ENCODE measurements at places on chromosomes 4 and X.

- DNase-seq, result no peak
These were observed 130.1 kb downstream of the KLHL8 start for GRCh38 chr4:87090305-87090704.

DNA sequence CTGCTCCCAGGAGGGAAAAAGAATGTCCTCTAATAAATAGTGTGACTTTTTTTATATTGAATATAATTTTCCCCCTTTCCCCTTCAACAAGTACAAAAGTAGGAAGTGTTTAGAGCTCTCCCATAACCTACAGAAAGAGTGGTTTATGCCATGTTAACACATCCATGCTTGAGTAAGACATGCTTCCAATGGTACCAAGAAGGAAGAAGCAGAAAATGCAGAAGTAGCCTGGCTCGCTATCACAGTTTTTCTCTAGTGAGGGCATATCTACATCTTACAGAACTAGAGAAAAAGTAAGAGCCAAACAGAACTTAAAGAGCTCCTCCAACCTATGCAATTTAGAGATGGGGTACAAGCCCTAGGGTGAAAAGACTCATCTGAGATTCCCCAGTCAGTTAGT, 82.5 kb downstream of the ARHGEF9 start:
- no peak for DNase-seq

DNA sequence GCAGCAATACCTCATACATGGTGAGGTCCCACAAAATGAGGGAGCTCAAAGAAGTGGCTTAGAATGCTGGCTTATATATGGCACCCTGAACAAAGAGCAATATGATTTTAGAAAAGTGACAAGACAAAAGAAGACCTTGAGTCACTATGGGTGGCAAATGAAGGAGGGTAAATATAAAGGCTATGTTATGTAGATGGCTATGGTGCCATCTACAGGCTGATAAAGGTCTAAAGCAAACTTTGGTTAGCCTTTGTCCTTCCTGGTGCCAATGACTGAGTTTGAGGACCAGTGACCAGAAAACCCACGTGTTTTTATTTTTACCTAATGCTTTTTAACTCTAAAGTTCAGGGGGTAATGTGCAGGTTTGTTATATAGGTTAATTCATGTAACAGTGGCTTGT, 151.8 kb downstream of the CCNG2 start:
- DNase-seq, result peak; percentile 29

GRCh38 chr4:83738895-83739294, 203.0 kb downstream of the GPAT3 start:
- DNase-seq, result no peak

DNA sequence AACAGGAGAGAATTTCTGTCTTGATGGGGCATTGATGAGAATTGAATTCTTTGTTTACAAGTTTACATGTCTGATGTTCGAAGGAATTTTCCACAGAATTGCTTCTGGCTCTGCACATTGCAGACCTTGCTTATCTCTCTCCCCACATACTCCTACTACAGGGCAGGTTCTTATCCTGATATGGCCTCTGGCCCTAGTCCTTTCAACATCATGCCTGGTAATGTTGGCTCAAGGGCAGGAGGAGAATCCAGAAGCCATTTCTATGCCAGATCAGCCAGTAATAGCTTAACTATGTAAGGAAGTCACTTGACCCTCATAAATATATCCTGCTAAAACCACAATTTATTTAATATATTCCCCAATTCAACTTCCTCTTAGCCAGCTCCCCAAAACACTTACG, 24.3 kb upstream of the TSPAN5 start:
- no peak for DNase-seq

DNA sequence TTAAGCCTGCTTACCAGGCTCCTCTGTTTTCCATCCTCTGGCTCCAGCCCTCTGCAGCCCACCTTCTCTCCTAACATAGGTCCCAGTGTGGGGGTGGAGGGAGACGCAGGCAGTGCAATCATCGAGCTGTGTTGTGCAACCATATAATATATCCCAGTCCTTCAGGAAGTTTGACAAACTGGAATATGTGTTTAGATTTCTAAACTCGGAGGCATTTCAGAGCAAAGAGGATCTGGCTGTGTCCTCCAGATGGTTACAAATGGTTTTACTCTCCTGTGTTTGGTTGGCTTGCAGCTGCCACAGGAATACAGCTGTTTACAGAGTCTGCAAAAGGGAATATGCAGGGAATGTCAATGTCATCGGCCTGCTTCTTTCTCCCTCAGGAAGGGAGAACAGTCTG, 195.3 kb upstream of the LNX1 start:
- no peak for DNase-seq

DNA sequence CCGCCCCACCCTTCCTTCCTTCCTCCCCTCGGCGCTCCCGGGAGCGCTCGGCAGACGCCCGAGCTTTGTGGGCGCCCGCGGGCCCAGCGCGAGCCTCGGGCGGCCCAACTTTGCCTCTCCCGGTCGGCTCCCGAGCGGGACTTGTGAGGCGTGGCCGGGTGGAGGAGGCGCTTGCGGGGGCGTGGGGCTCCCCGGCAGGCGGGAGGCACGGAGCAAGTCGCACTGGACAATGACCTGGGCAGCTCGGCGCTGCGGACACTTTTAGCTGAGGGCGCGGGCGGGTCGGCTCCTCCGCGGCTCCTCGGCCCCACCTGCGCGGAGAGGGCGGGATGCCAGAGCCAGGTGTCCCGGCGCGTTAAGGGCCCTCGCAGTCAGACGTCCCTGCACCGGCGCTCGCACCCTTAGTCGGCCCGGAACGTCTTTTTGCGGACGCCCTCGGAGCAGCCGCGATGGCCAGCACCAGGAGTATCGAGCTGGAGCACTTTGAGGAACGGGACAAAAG, 385 bp downstream of the DCLK2 start:
- DNase-seq, result no peak

DNA sequence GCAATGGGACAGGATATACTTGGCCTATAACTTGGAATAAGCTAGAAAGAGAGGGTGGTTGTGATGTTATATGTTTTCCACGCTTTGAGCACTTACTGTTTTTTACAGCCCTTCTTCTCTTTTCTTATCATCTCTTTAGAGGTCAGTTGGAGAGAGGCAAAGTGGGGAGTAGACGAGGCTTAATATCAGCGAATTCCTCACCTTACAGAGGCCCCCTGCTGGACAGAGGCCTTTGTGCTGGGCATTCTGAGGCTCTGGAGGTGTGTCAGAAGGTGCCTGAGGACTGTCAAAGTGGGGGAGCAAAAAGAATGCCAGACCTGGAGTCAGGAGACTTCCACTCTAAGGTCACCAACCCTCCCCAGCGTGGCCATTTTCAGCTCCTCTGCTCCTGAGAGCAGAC, 42.5 kb downstream of the MAMLD1 start:
- DNase-seq, result no peak

- no peak for DNase-seq
These were observed 15.8 kb upstream of the GTPBP6 start for GRCh38 chrX:334331-334891.

- DNase-seq, result no peak
These were observed 35.1 kb upstream of the TACR3 start for GRCh38 chr4:103754844-103755243.

DNA sequence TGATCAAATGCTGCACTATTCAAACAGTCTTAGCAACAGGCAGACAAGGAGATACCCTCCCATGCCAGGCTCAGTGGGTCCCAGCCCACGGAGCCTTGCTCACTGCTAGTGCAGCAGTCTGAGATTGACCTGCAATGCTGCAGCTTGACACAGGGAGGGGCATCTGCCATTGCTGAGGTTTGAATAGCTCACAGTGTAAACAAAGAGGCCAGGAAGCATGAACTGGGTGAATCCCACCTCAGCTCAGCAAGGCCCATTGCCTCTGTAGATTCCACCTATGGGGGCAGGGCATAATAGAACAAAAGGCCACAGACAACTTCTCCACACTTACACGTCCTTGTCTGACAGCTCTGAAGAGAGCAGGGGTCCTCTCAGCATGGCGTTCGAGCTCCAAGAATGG, 26.6 kb upstream of the ZXDB start:
- DNase-seq, result no peak

DNA sequence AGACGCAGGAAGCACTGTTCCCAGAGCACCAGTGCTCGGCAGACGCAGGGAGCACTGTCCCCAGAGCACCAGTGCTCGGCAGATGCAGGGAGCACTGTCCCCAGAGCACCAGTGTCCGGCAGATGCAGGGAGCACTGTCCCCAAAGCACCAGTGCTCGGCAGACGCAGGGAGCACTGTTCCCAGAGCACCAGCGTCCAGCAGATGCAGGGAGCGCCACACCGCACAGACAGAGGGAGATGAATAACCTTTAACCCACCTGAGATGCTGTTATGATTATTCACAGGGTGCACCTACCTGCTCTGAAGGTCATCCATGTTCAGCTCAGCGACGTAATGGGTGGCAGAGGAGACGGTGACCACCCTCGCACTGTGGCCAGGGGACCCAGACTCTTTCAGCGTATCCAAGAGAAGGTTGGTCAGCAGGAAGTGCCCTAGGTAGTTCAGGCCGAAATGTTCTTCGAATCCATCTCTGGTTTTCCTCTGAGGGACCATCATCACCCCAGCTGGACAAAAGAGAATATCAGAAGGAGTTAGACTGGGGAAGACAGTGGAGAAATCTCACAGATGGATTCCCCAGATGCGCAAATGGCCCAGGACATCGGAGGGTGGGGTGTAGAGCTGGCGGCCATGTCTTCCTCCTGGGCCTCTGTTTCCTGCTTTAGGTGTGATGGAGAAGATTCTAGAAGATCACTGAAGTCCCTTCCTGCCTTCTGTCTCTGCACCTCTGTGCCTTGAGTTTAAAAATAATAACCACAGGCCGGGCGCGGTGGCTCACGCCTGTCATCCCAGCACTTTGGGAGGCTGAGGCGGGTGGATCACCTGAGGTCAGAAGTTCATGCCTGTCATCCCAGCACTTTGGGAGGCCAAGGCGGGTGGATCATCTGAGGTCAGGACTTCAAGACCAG, 234.1 kb downstream of the DHRSX start:
- no peak for DNase-seq

GRCh38 chr4:8666581-8666980, 74.0 kb downstream of the CPZ start:
- DNase-seq, result no peak
